Stimulated activated CD4-positive, alpha-beta T cell treated with anti-CD3 and anti-CD28 coated beads, Interleukin-1b, Interleukin-23, amount 100 ng/mL, for 1 hour (primary cell): ENCODE measurements at places on chromosomes 11 and 22.

DNA sequence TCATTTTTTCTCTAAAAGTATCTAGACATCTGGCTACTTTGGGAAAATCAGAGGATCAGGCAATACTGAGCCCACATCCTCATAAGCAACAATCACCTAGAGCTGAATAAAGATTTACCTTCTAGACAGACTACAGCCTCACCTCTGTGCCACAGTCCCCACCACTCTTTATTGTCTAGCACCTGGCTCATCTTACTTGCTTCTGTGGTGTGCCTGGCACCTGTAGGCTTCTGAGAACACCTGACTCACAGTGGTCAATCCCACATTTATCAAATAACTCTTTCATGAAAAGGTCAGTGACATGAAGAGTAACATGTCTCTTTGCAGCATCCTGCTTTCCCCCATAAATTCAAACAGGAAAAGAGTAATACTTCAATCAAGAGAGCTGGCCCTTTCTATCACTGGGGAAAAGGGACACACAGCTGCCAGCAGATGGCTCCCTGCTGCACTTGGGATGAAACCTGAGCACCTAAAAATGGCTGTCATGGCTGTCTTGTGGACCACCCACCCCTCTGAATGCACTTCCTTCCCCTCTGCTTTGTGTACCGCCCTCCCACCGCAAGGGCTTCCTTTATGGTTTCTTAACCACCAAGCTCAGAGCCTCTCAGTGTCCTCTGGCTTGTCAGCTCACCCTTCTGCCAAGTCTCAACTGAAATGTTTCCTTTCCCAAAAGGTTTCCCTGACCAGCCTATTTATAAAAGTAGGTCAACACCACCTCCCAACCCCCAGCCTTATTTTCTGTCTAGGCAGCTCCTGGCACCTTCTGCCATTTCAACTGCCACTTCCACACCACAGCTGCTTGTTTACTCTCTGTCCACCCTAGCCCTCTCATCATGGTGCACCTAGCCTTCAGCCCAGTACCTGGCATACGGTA is 9.3 kb downstream of the TFIP11 start:
- DNase-seq = peak; percentile 8

- DNase-seq = no peak
Observed at GRCh38 chr22:37909766-37910165, 3.7 kb downstream of the MICALL1 start.

GRCh38 chr11:77449060-77449521 is 24.8 kb downstream of the PAK1 start:
- DNase-seq = no peak

DNA sequence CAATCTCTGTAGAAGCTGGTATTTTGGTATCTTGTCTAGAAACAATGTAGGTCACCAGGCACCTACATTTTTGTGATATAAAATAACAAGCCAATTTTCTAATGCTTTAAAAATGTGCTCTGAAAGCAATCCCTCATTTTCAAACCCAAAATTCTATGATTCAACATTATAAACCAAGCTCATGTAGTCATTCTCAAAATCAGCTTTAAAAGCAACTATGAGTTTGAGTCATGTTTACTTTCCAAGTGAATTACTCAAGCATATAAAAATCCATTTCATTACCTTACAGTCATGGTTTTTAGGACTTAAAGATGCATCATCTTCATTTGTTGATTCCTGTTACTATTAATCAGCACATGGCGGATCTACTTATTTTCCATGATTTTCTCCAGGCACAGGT is 216.4 kb downstream of the GRM5 start:
- DNase-seq = no peak

GRCh38 chr11:120039039-120039438 is 98.9 kb downstream of the TRIM29 start:
- DNase-seq = no peak

DNA sequence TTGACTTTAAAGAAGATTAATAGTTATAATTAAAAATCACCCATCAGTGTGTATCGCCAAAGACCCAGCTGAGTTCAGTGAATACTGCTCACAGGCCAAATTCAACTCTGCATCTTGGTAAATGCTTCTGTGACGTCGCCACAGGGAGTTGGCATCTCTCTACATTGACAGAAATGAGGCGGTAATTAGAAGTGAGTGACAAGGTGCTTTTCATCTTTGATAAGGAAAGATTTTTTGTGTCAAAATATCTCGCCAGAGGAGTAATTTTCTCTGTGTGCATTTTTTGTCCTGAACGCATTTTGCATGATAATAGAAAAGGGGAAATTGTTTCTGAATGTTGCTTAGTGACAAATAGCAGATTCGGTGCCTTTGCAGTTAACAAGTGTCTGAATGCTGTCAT is 345.8 kb downstream of the CNTN5 start:
- no peak for DNase-seq

GRCh38 chr11:10375280-10375971 is 70.6 kb downstream of the ADM start:
- DNase-seq = no peak

GRCh38 chr11:111631666-111632039 is 29.4 kb downstream of the SIK2 start:
- no peak for DNase-seq

- no peak for DNase-seq
Observed at GRCh38 chr11:127996825-127997224, 590.5 kb downstream of the ETS1 start.

- DNase-seq = no peak
Observed at GRCh38 chr11:111026241-111026640, 219.3 kb upstream of the POU2AF2 start.

- DNase-seq = no peak
Observed at GRCh38 chr22:26979294-26979693, 321.9 kb downstream of the MIAT start.

- no peak for DNase-seq
Observed at GRCh38 chr11:90407350-90407749, 184.5 kb upstream of the CHORDC1 start.

GRCh38 chr11:101034076-101034475 is 95.5 kb downstream of the PGR start:
- DNase-seq = no peak

DNA sequence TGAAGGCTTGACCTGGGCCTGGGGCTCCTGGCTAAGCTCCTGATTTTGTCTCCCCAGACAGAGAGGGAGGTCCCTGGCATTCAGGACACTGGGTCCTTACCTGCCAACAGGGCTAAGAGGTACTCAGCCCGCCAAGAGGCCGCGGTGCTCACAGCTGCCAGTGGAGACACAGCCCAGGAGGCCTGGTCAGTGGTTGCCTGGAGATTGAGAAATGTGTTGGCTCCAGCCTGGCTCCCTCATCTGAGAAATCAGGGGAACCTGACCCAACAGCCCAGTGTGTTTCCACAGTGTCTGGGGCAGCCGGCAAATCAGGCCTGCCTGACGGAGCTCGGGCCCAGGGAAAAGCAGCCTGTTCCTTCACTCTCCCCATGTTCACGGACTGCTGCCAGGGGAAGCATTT is 79.4 kb upstream of the NAV2 start:
- DNase-seq = no peak

GRCh38 chr11:2982214-2982613 is 9.9 kb downstream of the NAP1L4 start:
- DNase-seq = no peak

DNA sequence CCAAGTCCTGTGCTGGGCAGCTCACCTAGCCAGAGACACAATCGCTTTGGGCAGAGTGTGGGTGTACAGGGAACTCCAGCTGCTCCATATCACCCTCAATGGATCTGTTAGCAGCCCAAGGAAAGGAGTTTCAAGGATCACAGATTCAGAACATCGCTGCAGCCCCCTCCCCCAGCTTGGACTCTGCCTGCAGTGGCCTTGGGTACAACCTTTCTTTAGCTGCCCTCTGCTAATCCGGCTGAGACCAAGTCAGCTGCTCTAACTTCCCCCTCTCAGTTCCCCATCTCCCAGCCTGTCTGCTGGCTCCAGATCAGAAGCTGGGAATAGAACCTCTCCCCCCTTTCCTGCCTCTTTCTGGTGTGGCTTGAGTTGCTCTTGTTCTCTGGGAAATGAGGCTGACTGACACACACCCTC is 1.3 kb downstream of the TMEM86A start:
- no peak for DNase-seq

- no peak for DNase-seq
Observed at GRCh38 chr11:20251496-20251895, 91.2 kb upstream of the DBX1 start.

GRCh38 chr11:32435152-32435480 is 223 bp downstream of the WT1 start:
- no peak for DNase-seq
